CD4-positive, alpha-beta T cell treated with Interferon alpha-2 for 1 hour (primary cell): ENCODE measurements at places on chromosomes 11 and 22.

- no peak for DNase-seq
Observed at GRCh38 chr11:93528252-93528651, 14.9 kb downstream of the SMCO4 start.

DNA sequence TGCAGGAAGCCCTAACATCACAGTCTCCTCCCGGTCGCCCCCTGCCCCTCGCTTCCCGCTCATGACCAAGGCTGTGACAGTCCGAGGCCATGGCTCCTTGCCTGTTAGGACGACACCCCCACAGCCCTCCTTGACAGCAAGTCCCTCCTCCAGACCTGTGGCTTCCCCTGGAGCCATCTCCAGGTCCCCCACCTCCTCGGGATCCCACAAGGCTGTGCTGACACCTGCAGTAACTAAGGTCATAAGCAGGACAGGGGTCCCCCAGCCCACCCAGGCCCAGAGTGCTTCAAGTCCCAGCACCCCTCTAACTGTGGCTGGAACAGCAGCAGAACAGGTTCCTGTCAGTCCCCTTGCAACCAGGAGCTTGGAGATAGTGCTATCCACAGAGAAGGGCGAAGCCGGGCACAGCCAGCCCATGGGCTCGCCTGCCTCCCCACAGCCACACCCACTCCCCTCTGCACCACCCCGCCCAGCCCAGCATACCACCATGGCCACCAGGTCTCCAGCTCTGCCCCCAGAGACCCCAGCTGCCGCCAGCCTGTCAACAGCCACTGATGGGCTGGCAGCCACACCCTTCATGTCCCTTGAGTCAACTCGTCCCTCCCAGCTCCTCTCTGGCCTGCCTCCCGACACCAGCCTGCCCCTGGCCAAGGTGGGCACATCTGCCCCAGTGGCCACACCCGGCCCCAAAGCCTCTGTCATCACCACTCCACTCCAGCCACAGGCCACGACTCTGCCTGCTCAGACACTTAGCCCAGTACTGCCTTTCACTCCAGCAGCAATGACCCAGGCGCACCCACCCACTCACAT is 63.2 kb downstream of the OTOG start:
- DNase-seq: no peak

- no peak for DNase-seq
Observed at GRCh38 chr11:82315093-82315492, 418.6 kb downstream of the FAM181B start.

GRCh38 chr22:42188808-42189447 is 58.3 kb upstream of the CYP2D6 start:
- no peak for DNase-seq

DNA sequence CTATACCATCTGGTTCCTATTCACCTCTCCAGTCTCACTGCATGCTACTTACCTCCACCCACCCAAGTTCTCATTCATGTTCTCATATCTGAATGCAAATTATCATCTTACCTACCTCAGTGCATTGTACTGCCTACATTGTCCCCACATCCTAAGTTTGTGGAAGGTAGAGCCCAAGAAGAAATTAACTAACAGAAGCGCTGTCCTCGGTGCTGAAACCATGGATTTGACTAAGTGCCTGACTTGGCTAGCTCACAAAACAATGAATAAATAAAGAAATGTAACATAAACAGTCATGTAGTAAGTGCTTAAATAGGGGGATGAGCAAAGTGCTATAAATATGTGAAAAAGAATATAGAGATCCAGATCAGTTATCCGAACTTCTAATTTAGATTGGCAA is 63.2 kb downstream of the GRIA4 start:
- no peak for DNase-seq

GRCh38 chr11:99568808-99569207 is 548.1 kb downstream of the CNTN5 start:
- DNase-seq: no peak

- DNase-seq: no peak
Observed at GRCh38 chr11:121590772-121591404, 138.1 kb upstream of the SORL1-AS1 start.
